Cortex of kidney (tissue), 1 donor: ENCODE measurements at places on chromosomes 5 and 9.

- no peak for DNase-seq
Observed at GRCh38 chr5:96175090-96175489, 213.4 kb upstream of the ELL2 start.

GRCh38 chr9:27059412-27059811 is 49.6 kb upstream of the TEK start:
- no peak for DNase-seq

DNA sequence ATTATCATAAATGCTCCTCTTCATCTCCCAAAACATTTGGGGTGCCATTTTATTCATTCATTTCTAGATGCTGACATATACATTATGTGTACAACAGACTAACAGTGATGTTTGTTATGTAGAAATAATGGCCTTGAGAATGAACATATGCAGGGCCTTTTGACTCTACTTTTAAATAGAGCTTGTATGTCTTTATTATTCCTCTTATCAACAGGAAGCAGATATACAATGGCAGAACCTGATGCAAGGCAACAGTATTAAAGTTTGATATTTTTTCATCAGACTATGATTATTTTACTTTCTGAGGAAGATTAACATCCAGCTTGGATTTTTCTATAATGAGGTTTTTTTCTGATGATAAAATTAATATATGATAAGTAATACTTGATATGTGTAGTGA is 44.1 kb downstream of the SNX18 start:
- DNase-seq, result no peak

DNA sequence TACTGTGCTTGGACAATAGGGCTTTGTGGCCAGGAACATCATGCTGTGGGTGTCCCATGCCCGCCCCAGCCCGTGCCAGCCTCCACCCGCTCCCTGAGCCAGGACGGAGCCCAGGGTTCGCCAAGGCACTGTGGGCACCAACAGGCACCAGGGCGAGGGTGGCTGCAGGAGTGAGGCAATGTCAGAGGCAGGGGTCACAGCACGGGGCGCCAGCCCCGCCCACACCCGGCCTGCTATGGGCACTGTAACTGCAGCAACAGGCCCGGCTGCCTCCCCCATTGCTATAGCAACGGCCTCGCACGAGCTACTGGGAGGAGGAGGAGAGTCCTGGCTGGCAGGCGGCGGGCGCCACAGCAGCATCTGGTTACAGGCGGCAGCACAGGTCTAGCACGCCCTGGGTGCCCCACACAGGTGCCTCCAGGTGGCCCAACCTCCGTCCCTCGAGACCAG is 2.5 kb downstream of the ABCA2 start:
- DNase-seq, result no peak

GRCh38 chr5:108315829-108316228 is 66.1 kb downstream of the FBXL17 start:
- DNase-seq, result no peak

DNA sequence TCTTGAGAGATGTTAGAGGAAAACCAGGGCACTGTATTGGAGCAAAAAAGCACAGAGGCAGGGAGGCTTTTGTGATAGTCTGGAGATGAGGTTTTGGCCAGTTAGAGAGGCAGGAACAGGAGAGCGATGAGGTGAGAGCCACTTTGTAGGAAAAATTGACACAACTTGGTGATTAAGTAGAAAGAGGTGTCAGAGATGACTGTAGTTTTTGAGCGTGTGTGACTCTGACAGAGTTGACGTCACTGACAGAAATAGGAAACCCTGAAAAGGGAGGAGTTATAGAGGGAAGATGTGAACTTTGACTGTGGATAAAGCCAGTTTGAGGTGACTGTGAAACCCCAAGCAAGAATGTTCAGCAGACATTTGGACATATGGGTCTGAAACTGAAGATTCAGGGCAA is 15.7 kb downstream of the NFX1 start:
- no peak for DNase-seq

GRCh38 chr5:142971303-142972013 is 201.3 kb downstream of the ARHGAP26 start:
- no peak for DNase-seq

DNA sequence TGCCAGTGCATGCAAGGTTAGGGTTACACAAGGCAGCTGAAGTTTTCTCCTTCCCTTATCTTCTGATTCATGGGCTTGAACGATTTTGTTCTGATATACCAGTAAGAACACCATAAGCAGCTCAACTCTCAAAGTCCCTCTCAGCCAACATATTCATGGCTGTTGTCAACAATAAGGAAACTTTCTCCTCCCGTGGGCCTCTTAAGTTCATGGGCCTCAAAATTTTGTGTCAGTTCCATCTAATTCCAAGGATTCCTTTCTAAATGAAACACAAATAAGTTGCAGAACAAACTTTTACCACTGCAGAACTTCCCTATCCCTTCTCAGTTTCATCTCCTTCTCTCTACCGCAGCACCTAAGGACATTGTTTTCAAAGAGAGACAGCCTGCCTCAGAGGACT is 23.6 kb upstream of the CAST start:
- no peak for DNase-seq

GRCh38 chr5:96649681-96650540 is 12.3 kb upstream of the CAST start:
- DNase-seq, result no peak

GRCh38 chr5:53110156-53110555 is 599 bp upstream of the MOCS2 start:
- DNase-seq, result no peak

GRCh38 chr9:33103501-33104281 is 27.2 kb upstream of the SMU1 start:
- no peak for DNase-seq

- DNase-seq, result no peak
Observed at GRCh38 chr5:163578652-163579051, 73.2 kb downstream of the MAT2B start.

DNA sequence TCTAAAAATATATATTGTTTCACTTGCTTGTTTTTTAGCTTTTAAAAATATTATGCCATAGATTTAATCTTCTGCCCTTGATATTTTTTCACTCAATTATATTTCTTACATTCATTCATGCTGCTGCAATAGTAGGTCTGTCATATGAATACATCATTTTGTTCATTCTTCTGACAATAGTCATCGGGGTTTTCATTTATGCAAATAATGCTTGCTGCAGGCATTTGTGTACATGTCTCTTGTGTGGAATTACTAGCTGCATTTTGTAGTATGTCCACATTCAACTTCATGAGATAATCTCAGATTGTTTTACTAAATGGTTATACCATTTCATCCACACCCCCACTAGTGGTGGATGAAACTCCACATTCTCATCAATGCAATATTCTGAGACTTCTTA is 5.3 kb upstream of the PLPP1 start:
- no peak for DNase-seq

DNA sequence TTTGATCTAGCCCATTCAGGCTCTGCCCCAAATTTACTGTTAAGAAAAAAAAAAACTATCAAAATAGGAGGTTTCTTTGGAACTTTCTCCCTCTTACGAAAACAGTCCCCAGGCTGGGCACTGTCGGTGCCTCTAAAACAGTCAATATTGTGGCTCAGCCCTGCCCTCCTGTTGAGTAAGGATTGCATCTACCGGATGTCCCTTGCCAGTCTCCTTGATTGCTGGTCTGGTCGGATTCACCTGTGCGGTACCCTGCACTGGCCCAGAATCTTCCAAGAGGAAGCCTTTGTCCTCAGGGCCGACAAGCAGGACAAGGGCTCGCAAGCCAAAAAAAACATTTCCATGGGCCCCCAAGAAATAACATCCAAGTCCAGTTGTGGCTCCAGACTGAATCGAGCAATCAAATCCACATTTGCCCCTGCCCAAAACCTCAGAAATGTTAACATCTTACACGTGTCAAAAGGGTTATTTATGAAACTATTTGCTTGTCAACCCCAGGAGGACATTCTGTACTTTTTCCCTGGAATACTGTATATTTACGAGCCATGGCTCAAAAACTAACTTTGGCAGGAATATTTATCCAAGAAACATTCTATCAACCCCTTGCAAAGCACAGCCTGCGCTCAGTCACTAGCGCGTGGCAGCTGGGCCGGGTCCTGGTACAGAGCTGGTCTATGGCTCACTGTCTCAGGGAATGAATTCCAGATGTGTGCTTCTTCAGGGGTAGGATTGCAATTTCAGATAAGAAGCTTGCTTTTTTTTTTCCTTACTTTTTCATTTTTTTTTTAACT is 129.2 kb upstream of the ADRA1B start:
- no peak for DNase-seq

DNA sequence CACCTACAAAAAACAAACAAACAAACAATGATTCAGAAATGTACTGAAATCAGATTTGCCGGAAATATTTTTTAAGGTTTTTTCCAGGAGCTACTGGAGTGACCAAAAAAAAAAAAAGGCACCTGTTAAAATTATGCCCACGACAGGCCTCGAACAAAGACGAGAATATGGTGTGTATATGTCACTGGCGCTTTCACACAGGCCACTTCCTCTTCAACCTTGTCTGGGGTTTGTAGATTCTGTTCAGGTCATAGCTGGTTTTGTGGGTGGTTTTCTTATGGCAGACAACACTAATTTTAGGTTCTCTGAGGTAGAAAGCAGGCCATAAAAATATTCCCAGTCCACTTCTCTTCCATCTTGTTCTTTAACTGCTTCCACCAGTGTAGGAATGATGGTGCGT is 7.0 kb downstream of the NDUFB6 start:
- DNase-seq, result no peak

DNA sequence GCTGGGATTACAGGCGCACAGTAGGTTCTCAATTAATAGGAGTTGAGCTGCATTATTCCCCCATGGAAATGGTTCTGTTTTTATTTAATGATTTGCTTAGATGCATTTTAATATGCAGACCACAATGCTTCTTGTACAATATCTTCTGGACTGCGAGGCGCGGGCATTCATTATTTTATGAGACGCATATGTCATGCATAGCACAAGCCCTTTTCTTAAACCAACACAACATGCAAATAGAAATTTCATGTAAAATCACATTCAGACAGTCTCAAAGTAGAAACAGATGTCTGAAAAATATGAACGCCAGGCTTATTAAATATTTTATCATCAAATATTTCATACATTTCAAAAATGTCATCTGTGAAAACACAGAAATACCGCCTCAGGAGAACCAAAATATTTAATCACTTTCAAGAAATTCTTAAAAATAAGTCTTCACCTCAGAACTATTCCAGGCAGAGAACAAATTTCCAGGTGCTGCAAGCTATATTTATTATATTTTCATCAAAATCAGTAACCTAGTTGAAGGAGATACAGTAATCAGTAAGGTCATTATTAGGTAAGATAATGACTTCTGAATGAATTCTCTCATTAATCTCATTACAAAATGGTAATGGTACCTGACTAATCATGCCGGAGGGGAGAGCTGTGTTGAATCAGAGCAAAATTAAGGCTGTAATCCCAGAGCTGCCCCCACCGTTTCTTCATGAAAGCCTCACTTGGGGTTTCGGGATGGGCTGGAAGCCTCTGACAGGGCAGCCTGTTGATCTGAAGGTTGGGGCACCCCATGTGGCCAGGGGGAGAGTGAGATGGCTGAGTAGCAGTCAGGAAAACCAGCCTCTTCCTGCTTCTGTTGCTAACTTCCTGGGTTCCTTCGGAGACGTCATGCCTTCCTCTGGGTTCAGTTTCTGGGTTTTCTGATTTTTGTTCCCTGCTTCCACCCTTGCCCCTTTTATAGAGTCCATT is 133.9 kb upstream of the ZNF618 start:
- no peak for DNase-seq

GRCh38 chr5:142661143-142661542 is 24.7 kb downstream of the FGF1 start:
- DNase-seq, result no peak

- no peak for DNase-seq
Observed at GRCh38 chr5:10521466-10522223, 42.2 kb upstream of the ANKRD33B start.

DNA sequence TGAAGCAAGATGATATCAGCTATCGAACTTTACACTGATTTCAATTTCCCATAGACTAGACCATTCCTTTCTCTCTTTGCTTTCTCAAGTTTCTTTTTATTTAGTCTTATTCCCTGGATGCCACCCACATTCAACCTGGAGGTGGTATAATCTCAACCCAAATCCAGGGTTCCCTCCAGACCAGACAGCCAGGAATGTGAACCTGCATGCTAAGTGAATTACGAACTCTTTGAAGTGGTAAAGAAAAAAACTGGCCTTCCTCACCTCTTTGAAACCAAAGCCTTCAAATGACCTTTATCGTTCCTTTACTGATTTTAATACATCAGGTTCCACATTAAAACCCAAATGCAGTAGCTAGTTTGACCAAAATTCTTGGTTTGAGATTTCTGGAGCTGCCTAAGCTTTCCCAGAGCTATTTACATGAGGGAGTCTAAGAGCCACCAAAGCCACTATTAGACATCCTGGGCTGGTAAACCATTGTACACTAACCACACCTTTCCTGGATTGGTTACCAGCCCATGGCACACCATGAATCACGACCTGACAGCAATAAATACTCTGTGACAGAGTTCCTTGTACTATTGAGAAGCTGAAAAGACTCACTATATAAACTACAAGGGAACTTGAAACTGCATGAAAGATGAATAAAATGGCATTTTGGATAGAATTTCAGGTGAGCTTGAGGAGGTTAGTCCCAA is 323.7 kb downstream of the ADAMTS6 start:
- no peak for DNase-seq

DNA sequence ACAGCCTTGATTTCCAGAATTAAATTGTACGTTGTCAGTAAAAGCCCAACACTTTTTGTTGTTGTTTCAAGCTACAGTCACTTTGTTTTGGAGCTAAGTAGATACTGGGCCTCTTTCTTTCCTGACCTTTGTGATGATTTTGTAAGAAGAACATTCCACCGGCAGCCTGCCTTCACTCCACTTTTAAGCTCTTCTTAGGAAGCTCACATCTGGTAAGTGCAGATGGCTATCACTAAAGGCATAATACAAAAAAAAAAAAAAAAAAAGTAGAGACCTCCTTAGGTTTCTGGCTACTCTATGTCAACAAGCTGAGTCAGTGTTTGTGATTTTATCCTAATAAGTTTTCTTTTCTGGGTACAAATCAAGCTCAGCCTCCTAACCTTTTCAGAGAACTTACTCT is 1922.1 kb upstream of the WWC1 start:
- no peak for DNase-seq

GRCh38 chr5:156543348-156544145 is 216.6 kb downstream of the SGCD start:
- no peak for DNase-seq

- no peak for DNase-seq
Observed at GRCh38 chr9:16217943-16218701, 652.3 kb downstream of the BNC2 start.

GRCh38 chr5:39422036-39422606 is 2.7 kb downstream of the DAB2 start:
- no peak for DNase-seq

DNA sequence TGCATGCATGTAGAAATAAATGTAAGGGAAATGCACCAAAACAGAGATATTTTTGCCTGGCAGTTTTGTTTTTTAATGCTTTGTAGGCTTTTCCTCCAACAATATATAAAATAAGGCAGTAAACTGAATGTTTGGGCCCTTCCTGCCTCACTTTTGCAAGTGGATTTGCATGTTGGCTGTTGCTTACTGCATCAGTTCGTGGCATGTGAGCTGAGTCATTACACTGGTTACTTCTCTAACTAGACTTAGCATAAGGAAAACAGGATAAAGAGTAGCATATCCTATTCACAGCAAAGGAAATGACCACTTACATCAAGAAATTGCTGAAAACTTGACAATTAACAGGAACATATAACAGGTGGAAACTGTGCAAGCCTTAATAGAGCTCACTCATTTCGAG is 113.4 kb downstream of the TLE1 start:
- no peak for DNase-seq
